Dermis lymphatic vessel endothelial cell (primary cell): ENCODE measurements at places on chromosomes 3 and 15. TPM values are rescaled to one million over a fixed set of nuclear protein-coding genes. Genes with fewer than 3 reads are reported as not detected.

ZDHHC3 gene
- 62.0 and 74.7 TPM in 2 replicates for total RNA-seq

TUBGCP5 gene
- 16.8 and 17.0 TPM in 2 replicates for total RNA-seq

CD200 gene
- total RNA-seq: 4.7 and 6.7 TPM in 2 replicates

VEPH1 gene
- 0.86 and 2.8 TPM in 2 replicates for total RNA-seq

MAGI1 gene
- total RNA-seq: 84.7 and 113 TPM in 2 replicates

PLSCR5 gene
- not detected in 2 replicates for total RNA-seq

SH3BP5 gene
- 39.3 and 63.6 TPM in 2 replicates for total RNA-seq
